ENCODE measurements at places on chromosomes 7 and 10. TPM values are rescaled to one million over a fixed set of nuclear protein-coding genes. Genes with fewer than 3 reads are reported as not detected.

PLEKHS1 gene
- total RNA-seq: 0.52 TPM

GATA3 gene
- 0.52 TPM for total RNA-seq

SORCS3 gene
- total RNA-seq: 0.52 TPM

IDI2 gene
- not detected for total RNA-seq

BEND7 gene
- 6.8 TPM for total RNA-seq

TMEM229A gene
- not detected for total RNA-seq

KLLN gene
- total RNA-seq: under 0.01 TPM

PTN gene
- 21.9 TPM for total RNA-seq

NUTM2A gene
- 1.0 TPM for total RNA-seq

Data from skeletal muscle tissue (tissue), 5 donors.